Activated naive CD4-positive, alpha-beta T cell treated with anti-CD3 and anti-CD28 coated beads, Interleukin-2, amount 50 U/mL, for 72 hours (primary cell): ENCODE measurements at places on chromosomes 2 and 18.

DNA sequence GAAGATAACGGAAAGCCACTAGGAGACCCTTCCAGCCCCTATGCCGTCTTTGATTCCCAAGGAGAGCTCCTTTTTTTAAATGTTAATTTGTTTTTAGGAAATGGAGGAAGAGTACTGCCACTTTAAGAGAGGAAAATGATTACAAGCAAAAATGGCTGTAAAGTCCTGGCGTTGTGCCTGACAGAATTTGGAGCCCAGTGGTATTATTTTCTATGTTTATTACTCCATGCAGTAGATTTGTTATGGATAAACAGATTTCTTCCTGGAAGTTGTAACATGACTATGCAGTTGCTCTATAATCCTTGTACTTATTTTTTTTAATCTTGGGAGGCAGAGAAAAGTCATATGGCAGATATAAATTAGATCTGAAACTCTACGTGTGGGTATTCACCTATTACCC lies 141.3 kb downstream of the GBX2 start:
- DNase-seq = no peak

- DNase-seq = no peak
Observed at GRCh38 chr2:108182489-108182888, 57.3 kb upstream of the SULT1C3 start.

GRCh38 chr18:8732442-8733360 lies 27.3 kb downstream of the MTCL1 start:
- DNase-seq = no peak

- DNase-seq = no peak
Observed at GRCh38 chr18:12426924-12427323, 19.2 kb downstream of the PRELID3A start.

DNA sequence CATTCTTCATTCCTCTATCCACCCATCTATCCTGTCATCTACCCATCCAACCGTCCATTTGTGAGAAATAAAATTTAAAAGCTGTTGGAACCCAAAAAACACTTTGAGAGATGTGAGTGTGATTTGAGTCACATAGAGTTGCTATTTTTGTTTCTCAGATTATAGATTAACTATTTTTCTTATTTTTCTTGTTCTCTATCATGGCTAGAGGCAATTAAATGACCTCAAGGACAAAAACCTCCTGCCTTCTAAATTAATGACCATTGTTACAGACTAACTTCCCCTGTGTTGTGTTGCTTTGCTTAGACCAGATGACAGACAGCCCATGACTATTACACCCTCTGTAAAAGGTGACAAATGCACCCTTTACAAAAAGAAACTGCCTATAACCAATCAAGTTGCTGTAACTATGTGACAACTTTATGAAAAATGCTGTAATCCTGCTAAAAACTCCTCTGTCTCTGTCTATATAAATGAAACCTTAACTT lies 207.9 kb upstream of the CXCR4 start:
- DNase-seq = no peak

DNA sequence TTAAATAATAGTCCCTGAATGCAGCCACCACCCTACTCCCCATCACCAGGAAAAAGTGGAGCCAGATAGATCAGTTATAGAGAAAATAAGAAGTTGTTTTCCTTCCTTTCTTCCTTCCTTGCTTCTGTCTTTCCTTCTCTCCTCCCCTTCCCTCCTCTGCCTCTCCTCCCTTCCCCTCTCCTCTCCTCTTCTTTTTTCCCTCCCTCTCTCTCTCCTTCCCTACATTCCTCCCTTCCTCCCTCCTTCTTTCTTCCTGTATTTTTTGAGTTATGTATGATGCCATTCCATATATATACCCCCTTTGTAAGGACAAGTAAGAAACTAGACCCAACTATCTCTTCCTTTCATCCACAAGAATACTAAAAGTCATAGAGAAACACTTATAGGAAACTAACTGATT lies 265.7 kb downstream of the AGPS start:
- DNase-seq = no peak

DNA sequence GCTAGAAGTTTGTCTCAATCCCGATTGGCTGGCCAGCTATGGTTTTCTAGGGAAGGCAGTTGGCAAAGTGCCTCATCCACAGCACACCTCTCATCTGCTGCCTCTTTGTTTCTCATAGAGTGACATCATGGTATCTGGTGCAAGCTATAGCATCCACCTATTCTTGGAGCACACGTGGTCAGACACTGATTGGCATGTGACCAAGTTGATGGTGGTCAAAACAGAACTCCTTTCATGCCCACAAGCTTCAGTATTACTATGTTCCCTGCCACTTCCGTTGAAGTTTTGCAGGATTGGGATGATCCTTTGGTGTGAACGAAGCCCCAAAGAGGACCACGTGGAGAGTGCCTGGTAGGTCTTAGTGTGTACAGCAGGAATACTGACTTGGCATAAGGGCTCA lies 28.8 kb downstream of the TTC32 start:
- no peak for DNase-seq

- no peak for DNase-seq
Observed at GRCh38 chr18:9951022-9951859, 37.4 kb downstream of the VAPA start.

GRCh38 chr18:2653467-2653866 lies 2.1 kb upstream of the SMCHD1 start:
- DNase-seq = no peak

DNA sequence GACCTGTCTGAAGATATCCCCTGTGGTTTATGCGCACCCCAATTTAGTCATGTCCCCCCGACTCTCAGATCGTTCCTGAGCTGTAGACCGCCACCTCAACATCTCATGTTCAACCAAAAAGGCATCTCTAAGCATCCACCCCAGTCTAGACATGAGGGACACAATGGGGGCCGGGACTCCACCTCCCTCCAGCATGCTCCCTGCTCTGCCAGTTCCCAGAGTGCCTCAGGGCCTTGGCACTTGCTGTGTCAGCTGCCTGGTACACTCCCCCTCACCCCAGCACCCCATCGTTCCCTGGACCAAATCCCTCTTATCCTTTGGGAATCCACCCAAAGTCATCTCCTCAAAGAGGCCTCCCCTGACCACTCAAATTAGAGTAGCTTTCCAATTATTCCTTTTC lies 22.2 kb downstream of the TNS1 start:
- no peak for DNase-seq

DNA sequence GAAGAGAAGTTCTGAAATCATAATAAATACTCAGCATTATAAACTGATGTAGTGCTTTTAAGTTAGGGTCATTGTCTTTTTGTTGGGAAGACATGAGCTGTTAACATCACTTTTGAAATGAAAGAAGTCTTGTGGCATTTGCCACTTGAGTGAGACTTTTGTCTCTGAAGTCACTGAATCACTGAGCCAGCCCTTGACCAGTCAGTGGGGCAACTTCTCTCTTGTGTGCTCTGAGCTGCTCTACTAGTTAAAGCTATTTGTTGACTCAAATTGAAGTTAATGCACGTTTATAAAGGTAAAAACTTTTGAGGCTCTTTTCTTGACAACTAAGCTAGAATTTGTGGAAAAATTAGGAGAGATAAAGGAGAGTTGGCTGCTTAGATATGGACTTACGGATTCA lies 6.7 kb downstream of the WDR43 start:
- no peak for DNase-seq

GRCh38 chr2:164065038-164065437 lies 329.2 kb upstream of the FIGN start:
- DNase-seq = no peak

GRCh38 chr2:203987959-203988358 lies 51.4 kb downstream of the ICOS start:
- DNase-seq = no peak

DNA sequence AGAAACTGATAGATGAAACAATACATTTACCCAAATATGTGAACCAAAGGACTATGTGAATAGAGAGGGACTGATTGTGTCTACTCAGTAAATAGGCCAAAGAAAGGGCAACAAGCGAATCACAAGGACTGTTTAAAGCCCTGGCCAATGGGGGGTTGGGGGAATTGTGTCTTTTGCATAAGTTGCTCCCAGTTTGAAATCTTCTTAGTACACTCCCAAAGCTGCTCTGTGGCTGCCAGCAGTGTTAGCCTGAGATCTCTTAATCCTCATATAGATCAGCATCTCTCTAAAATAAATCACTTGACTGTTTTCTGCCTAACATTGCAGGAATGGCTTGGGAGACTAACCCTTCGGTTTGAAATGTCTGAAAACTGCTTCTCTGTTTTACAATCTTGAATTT lies 236.4 kb downstream of the PLCL1 start:
- no peak for DNase-seq

DNA sequence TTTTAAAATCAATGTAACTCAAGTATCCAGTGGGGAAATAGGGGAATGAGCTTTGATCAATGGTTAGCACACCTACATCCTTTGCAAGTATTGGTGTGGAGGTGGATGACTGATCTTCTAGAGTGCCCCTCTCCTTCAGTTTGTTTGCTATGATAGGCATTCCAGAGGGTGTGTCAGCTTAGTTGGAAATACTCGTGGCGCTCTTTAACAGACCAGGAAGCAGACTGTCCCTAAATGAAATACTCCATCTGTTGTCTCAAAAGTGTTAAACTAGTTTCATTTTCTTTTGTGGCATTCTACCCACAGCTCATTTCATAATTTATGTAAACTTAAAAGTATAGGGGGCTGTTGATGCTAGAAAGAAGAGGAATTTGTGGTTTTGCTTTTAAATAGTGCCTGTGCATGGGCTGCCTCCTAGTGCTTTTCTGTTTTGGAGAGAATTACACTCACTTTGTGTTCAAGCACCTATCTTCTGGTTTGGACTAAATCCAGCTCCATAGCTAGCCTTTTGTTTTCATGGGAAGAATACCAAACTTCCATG lies 66.2 kb downstream of the STAT1 start:
- DNase-seq = no peak

GRCh38 chr2:73611867-73612266 lies 30.4 kb downstream of the NAT8 start:
- DNase-seq = no peak

GRCh38 chr2:8094526-8094925 lies 587.3 kb upstream of the ID2 start:
- no peak for DNase-seq

- no peak for DNase-seq
Observed at GRCh38 chr2:43541165-43541564, 54.7 kb downstream of the THADA start.

GRCh38 chr2:228105526-228106250 lies 75.8 kb downstream of the SPHKAP start:
- DNase-seq = no peak
